ENCODE measurements at places on chromosomes 11 and 22.

- DNase-seq = no peak
These were observed at the start of gene CRYBB3 for GRCh38 chr22:25199731-25200520. TSS of gene CRYBB3 (plus strand) at chr22:25199858. CDS start at chr22:25201397, 1,539 bp downstream.

- no peak for DNase-seq
These were observed 3.5 kb downstream of the PANX1 start for GRCh38 chr11:94132152-94132558.

DNA sequence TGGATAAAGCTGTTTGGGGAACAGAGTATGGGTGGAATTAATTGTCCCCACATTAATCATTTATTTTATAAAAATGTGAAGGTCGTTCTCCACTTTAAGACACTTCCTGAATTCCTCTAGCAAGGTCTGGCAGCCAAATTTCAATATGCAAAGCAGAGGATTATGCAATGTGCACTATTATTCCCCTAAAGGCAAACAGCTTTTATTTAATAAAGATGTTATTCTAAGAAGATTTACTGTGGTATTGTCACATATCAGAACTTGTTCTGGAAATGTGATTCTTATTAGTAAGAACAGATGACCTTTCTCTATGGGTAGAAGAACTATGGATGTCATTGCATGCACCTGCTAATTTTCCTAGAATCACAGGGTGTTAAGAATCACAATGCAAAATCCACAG is 1128.8 kb upstream of the CCDC90B start:
- DNase-seq = no peak

- no peak for DNase-seq
These were observed 46.9 kb downstream of the MSANTD4 start for GRCh38 chr11:105975128-105975527.

- no peak for DNase-seq
These were observed 236.3 kb downstream of the CADM1 start for GRCh38 chr11:115267871-115268270.

All from hepatic stellate cell (primary cell).